ENCODE measurements at places on chromosomes 3 and 15. TPM values are rescaled to one million over a fixed set of nuclear protein-coding genes. Genes with fewer than 3 reads are reported as not detected.

Gene TUSC7
- not detected for total RNA-seq

Gene ABI3BP
- total RNA-seq: 7.1 TPM

Gene GRAMD2A
- total RNA-seq: 4.0 TPM

Gene TRH
- not detected for total RNA-seq

Gene THAP10
- total RNA-seq: 1.4 TPM

Gene ALS2CL
- 55.7 TPM for total RNA-seq

Gene TMEM158
- 3.5 TPM for total RNA-seq

Gene CTXN2
- not detected for total RNA-seq

Gene CA12
- 138 TPM for total RNA-seq

Gene MUSTN1
- total RNA-seq: 0.40 TPM

Gene CHL1
- 10.0 TPM for total RNA-seq

Gene PLA2G4E
- total RNA-seq: 18.1 TPM

Gene FRMD4B
- 35.1 TPM for total RNA-seq

Gene GOLGA6D
- total RNA-seq: not detected

Gene SKOR1
- 0.08 TPM for total RNA-seq

Gene KBTBD12
- total RNA-seq: not detected

Gene KLHL40
- total RNA-seq: not detected

Gene SLC28A2
- not detected for total RNA-seq

Gene LRRC58
- 11.1 TPM for total RNA-seq

Gene LRRC31
- total RNA-seq: not detected

Gene FANCD2OS
- not detected for total RNA-seq

Gene CGNL1
- total RNA-seq: 9.0 TPM

Gene COL8A1
- 2.2 TPM for total RNA-seq

Gene AHSG
- total RNA-seq: not detected

Gene TRIM69
- total RNA-seq: 17.9 TPM

Gene PLCB2
- 4.2 TPM for total RNA-seq

Gene AMIGO3
- not detected for total RNA-seq

Gene CHRFAM7A
- not detected for total RNA-seq

Gene CCDC13
- total RNA-seq: not detected

Gene CNTN6
- total RNA-seq: not detected

Data from esophagus mucosa (tissue), 1 donor.